CD4-positive, CD25-positive, alpha-beta regulatory T cell (primary cell): ENCODE measurements at places on chromosomes 3 and 15. TPM values are rescaled to one million over a fixed set of nuclear protein-coding genes. Genes with fewer than 3 reads are reported as not detected.
A peak's percentile ranks its signal among the peaks of the same experiment; 100 is the strongest.

The ITIH3 gene
- not detected for total RNA-seq

The CFAP91 gene
- total RNA-seq = 0.44 TPM

The GOLGA6L7 gene
- total RNA-seq = not detected

The DUOXA1 gene
- total RNA-seq = not detected

The NR2E3 gene
- not detected for total RNA-seq

The SAMMSON gene
- total RNA-seq = not detected

The MYL3 gene
- total RNA-seq = not detected

- no peak for DNase-seq
These were observed 665.3 kb downstream of the FHIT start for GRCh38 chr3:60585918-60586317.

DNA sequence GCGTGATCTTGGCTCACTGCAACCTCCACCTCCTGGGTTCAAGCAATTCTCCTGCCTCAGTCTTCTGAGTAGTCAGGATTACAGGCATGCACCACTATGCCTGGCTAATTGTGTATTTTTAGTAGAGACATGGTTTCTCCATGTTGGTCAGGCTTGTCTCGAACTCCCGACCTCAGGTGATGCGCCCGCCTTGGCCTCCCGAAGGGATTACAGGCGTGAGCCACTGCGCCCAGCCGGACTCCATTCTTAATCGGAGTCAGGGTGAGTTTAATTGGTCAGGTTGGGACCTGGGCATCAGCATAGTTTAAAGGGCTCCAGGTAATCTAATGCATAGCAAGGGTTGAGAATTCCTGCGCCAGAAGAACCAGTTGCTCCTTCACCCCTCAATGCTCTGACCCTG, 29.2 kb downstream of the MAGEF1 start:
- no peak for DNase-seq

DNA sequence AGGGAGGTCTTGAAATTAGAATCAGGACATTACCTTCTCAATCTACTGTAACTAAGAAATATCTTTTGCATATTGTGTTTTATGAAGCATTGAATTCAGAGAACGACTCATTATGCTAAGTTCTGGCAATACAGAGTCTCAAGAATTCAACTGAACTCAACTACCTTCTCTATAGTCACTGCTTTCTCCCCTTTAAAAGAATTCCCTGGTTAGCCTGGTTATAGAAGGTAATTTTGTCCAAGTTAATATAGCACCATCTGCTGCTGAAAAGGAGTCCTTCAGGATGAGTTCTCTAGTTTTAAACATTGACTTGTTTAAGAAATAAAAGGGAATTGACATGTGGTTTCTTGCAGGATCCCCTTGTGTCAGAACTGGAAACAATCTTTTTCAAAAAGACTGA, 60.2 kb downstream of the IL16 start:
- DNase-seq = no peak

GRCh38 chr3:197031315-197032285, 2.0 kb upstream of the MELTF start:
- no peak for DNase-seq

GRCh38 chr15:70920981-70921696, 28.5 kb downstream of the LRRC49 start:
- DNase-seq = no peak

DNA sequence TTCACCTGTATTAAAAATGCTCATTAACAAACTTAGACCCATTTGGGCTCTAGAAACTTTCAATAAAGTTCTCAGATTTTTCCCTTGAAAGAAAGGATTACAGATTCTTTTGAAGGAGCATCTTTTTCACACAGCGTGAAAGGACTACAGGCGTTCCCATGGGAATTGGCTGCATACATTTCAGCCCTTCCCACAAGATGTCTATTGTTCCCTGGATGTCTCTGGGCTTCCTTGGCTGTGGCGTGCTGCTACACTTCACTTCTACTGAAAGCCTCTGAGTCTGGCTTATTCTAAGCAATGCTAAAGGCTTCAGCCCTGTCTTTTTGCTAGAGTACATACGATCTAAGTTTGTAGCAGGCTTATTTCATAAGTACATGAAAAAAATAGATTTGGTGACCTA, 1.4 kb downstream of the VEPH1 start:
- no peak for DNase-seq

DNA sequence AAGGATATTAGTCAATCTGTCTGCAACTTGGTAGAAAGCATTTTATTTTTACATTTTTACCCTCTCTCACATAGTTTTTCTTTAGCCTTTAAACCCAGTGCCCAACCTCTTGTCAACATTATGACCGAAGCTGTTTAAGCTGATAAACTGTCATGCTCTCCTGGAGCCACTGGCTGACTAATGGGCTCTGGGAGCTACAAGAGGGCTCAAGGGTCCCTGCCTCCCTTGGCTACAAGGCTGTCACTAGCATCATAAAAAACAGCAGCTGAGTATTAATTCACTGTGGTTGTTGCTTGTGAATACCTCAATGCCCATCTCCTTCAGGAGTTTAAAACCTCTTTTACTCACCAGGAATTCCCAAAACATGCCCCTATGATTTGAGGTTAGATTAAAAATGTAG, 237.9 kb downstream of the ZMAT3 start:
- no peak for DNase-seq

DNA sequence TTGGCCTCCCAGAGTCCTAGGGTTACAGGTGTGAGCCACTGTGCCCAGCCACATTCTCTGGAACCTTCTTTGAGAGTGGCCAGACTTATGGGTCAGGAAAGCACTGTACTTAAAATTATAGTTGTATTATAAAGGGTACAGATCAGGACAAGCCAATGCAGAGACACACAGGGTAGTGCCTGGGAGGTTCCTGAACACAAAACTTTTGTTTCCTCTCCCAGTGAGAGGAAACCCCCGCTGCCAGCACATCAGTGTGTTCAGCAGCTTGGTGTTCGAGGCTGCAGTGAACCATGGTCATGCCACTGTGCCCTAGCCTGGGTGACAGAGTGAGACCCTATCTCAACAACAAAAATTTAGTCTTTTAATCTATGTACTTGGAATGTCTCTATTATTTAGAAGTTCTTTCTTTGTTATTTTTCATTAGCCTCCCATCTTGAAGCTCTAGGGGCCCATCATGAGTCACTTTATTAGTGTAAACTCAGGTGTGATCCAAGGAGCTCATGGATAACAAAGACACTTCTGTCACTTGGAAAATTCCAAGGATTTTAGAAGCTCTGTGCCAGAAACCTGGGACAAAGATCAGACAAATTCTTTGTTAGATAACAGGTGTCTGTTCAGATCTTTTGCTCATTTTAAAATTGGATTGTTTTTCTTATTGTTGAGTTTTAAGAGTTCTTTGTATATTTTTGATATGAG, 7.8 kb downstream of the BLOC1S6 start:
- DNase-seq = no peak

DNA sequence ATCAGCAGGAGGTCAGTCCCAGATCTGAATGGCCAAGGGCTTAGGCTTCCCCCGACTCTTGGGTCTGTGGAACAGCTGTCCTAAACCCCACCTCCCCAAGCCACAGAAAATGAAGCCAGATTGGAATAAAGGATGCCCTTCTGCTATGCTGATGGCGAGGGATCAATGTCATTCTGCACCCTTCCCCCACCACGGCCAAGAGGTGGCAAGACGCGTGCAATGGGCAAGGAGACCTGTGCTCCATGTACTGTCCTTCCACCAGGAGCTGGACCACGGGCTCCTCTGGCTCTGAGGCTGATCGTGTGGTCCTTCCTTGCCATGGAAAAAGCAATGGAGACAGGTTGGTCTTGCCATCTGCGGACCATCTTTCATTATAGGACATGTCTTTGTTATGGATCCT, 32.6 kb upstream of the TBC1D21 start:
- no peak for DNase-seq

DNA sequence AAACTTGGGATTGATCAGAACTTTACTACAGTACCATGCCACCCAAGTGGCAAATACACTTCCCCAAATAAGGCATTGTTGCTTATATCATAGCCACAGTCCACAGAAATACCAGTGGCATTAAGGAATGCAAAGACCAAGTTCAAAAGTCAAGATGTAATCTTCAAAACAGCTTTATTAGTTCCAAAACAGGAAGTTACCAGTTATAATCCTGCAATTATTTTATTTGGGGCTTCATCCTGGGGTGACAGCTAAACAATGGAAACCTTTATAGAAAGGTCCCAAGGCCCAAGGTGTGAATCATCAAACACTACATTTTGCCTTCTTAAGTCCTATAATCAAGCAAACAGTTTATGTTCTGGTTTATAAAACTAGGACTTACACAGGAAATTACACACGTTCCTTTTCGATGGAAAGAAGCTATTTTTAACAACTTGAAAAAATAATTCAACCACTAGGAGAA, 30.3 kb upstream of the RNF7 start:
- DNase-seq = no peak

DNA sequence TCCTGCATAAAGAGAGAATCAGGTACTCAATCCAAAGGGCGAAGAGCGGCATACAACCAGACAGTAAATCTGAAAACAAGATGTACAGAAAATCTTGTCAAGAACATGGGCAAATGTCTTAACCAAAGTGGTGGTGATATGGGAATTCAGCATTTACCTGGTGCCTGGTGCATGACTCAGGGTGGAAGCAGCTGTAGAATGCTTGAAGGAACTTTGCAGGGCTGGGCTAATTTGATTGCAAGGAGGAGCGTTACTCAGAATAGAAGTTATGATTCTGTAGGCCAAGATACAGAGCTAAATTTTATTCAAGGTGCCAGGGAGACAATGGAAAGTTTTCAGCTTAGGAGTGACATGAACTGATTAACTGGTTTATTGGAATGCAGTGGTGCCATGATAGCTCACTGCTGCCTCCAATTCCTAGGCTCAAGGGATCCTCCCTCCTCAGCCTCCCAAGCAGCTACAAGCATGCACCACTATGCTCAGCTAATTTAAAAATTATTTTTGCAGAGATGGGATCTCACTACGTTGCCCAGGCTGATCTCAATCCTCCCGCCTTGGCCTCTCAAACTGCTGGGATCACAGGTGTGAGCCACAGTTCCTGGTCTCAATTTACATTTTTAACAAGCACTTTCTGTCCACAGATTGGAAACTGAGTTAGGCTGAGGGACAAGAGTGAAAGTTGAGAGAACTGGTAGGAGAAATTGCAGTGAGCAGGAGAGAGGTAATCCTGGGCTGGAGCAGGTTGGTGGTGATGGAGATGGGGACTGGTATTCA, 91.5 kb upstream of the TBC1D5 start:
- DNase-seq = no peak

DNA sequence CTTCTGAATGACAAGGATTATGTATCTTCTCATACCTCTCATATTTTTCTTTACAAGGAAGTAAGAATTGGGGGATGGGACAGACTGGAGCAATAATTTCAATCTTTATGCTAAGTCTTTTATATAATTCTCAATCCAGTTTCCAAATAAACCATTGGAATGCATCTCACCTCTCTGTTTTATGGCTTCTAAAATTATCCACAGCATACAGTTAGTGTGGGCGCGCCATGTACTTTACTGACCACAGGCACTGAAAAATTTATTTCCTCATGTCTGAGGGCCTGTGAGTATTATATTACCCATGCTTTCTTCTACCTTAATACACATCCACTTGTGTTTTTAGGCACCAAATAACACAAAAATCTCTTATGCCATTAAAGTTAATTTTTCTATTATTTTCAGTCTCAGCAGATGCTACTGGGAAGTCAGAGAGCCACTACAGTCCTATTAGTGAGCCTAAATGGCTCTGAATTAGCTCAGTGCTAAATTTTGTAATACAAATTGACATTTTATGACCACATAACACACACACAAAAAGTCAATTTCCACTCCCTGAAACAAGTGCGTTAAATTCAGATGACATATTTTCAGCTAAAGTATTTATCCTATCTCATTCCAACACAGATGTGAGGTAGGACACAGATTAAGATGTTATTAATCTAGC, 39.3 kb downstream of the SLITRK3 start:
- no peak for DNase-seq

DNA sequence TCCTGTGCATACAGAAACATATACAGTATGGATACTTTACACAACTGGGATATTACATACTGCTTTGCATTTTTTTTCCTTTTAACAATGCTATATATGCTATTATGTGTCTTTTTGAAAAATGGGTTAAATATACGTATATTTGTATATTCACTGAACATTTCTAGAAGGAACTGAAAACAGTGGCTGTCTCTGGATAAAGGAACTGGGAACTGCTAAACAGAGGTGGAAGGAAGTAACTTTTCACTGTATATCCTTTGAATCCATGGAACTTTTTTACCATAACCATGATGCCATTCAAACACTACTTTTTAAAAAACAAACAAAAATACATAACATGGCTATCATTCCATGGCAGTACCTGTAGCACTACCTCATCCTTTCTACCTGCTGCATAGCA, 1.8 kb downstream of the MTFMT start:
- no peak for DNase-seq

GRCh38 chr15:75966073-75966472, 46.2 kb downstream of the NRG4 start:
- DNase-seq = no peak

DNA sequence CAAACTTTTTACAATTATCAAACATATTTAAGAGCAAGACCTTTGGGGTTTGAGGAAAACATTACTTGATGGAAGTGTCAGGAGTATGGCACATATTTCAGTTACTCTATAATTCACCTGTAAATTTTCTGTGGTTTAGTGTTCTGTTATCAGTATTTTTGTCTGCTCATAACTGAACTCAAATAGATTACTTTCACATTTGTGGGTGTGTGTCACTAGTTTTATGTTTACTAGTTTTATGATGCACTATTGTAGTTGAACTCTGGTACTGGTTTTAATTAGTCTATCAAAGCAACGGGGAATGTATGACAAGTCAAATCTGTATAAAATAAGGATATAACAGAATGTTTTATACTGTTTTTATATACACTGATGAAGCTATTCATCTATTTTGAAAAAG, 27.2 kb downstream of the OXSM start:
- peak; percentile 15 for DNase-seq

DNA sequence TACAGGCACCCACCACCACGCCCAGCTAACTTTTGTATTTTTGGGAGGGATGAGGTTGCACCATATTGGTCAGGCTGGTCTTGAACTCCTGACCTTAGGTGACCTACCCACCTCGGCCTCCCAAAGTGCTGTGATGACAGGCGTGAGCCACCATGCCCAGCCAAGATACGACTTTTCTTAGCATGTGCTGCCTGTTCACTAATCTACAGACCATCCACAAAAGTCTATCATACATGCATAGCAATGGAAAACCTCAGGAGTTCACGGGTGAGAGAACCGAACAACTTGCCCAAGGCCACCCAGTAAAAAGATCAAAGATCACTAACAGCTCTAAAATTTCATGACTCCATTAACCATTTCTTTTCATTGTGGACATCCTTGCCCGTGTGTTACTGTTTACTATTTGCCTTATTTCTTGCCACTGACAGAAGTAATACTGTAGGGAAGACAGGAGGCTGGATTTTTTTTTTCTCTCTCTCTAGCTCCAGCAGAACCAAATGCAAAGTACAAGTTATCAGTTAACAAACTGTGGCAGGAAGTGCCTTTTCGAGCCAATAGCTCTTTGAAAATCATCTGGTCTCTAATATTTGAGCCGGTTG, 92.3 kb downstream of the FOXP1 start:
- DNase-seq = no peak

GRCh38 chr3:107992976-107993684, 97.7 kb downstream of the CD47 start:
- DNase-seq = no peak

GRCh38 chr15:75639709-75640482, at the start of gene IMP3:
TSS of gene IMP3 (minus strand) at chr15:75640224. CDS start at chr15:75640168, 56 bp downstream.
- peak; percentile 91 for DNase-seq

- no peak for DNase-seq
These were observed 272.6 kb upstream of the IGF1R start for GRCh38 chr15:98375513-98376340.

- DNase-seq = no peak
These were observed 33.8 kb downstream of the GLCE start for GRCh38 chr15:69194025-69194827.

- DNase-seq = no peak
These were observed 308.1 kb upstream of the CHRM5 start for GRCh38 chr15:33660151-33660550.
